CD4-positive, alpha-beta memory T cell (primary cell): ENCODE measurements at places on chromosomes 3 and 15. TPM values are rescaled to one million over a fixed set of nuclear protein-coding genes. Genes with fewer than 3 reads are reported as not detected.

Gene IL5RA
- polyA plus RNA-seq = 1.1 TPM

Gene GPR62
- polyA plus RNA-seq = not detected

Gene IL20RB
- polyA plus RNA-seq = not detected

Gene GLDN
- not detected for polyA plus RNA-seq

Gene NTRK3
- polyA plus RNA-seq = not detected

Gene HCLS1
- 441 TPM for polyA plus RNA-seq

Gene LZTFL1
- 6.9 TPM for polyA plus RNA-seq

Gene MAGEF1
- 20.1 TPM for polyA plus RNA-seq

Gene ZBTB11
- polyA plus RNA-seq = 13.8 TPM

Gene GPR176
- polyA plus RNA-seq = not detected

Gene CASR
- not detected for polyA plus RNA-seq

Gene SAMD7
- not detected for polyA plus RNA-seq

Gene CAND2
- 2.2 TPM for polyA plus RNA-seq

Gene MAP3K13
- polyA plus RNA-seq = 47.9 TPM
